ENCODE measurements at places on chromosomes 11 and 22.
A peak's percentile ranks its signal among the peaks of the same experiment; 100 is the strongest.

- no peak for DNase-seq
These were observed 113.9 kb upstream of the TEAD1 start for GRCh38 chr11:12560362-12560761.

- no peak for DNase-seq
These were observed 771.5 kb downstream of the DLG2 start for GRCh38 chr11:84855508-84856245.

GRCh38 chr22:20588843-20589581 lies 81.6 kb downstream of the MED15 start:
- no peak for DNase-seq

GRCh38 chr11:57481315-57481714 lies 21.0 kb downstream of the RTN4RL2 start:
- DNase-seq = no peak

GRCh38 chr22:28883917-28884746 lies 760 bp downstream of the ZNRF3 start:
- DNase-seq = peak; percentile 22

GRCh38 chr22:49587421-49587820 lies 240.3 kb downstream of the BRD1 start:
- DNase-seq = no peak

GRCh38 chr11:73752903-73753302 lies 8.0 kb downstream of the RAB6A start:
- DNase-seq = no peak

DNA sequence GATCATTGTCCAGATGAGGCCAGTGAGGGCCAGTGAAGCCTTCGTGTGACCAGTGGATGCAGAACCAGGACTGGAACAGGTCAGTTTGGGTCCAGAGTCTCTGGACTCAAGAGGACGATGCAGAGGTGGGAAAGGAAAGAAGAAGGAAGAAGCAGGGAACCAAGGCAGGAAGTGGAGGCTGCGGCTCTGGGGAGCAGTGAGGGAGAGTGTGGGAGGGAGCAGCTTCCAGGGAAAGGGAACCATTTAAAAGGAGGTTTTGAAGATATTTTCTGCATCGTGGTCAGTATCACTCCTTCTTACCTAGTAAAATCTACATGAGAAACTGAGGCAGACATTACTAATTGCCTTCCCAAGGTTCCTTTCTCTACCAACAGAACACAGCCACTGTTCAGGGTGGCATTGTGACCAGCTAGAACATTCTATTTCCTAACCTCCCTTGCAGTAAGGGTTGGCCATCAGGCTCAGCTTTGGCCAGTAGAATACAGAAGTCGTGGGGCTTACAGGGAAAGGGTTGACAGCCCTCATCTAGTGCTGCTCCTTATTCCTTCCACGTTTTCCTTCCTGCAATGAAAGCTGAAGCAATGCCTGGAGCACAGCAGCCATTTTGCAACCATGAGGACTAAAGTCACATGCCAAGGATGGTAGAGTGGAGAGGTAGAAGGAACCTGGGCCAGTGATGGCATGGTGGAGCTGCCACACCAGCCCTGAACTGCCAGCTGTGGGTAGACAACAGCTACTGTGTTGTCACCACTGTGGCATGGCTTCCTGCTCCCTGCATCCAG lies 29.1 kb upstream of the LINC01488 start:
- no peak for DNase-seq

Measured in activated CD4-positive, alpha-beta T cell treated with anti-CD3 and anti-CD28 coated beads, Interleukin-2, amount 50 U/mL, for 4 hours (primary cell).